ENCODE measurements at places on chromosomes 12 and 14.
A peak's percentile ranks its signal among the peaks of the same experiment; 100 is the strongest.

GRCh38 chr14:65622703-65623102 is 210.2 kb downstream of the FUT8 start:
- peaks cover 18% of the 10 kb centered on the region for H3K36me3 ChIP-seq
- H3K4me1 ChIP-seq: no peaks in the 10 kb centered on the region
- no peak overlapping the region for H3K4me3 ChIP-seq
- DNase-seq: no peak
- no peak overlapping the region for H3K27ac ChIP-seq

GRCh38 chr12:119758722-119759121 is 90.8 kb downstream of the PRKAB1 start:
- no peaks in the 10 kb centered on the region for H3K4me1 ChIP-seq
- H3K36me3 ChIP-seq: peaks cover 2% of the 10 kb centered on the region
- no peak for DNase-seq
- H3K4me3 ChIP-seq: no peak overlapping the region
- H3K27me3 ChIP-seq: no peaks in the 10 kb centered on the region

GRCh38 chr14:99378782-99379214 is 101.9 kb downstream of the SETD3 start:
- H3K36me3 ChIP-seq: no peaks in the 10 kb centered on the region
- no peak overlapping the region for H3K4me3 ChIP-seq
- peaks cover 9% of the 10 kb centered on the region for H3K27me3 ChIP-seq
- H3K27ac ChIP-seq: no peak overlapping the region
- peak; percentile 11 for DNase-seq
- peaks cover 32% of the 10 kb centered on the region for H3K4me1 ChIP-seq

- no peak overlapping the region for H3K27ac ChIP-seq
- H3K4me1 ChIP-seq: no peaks in the 10 kb centered on the region
- peaks cover 15% of the 10 kb centered on the region for H3K36me3 ChIP-seq
- DNase-seq: no peak
Observed at GRCh38 chr12:26918321-26919215, 19.2 kb downstream of the INTS13 start.

- no peaks in the 10 kb centered on the region for H3K36me3 ChIP-seq
- H3K27ac ChIP-seq: no peak overlapping the region
- DNase-seq: no peak
- H3K4me3 ChIP-seq: no peak overlapping the region
- H3K27me3 ChIP-seq: no peaks in the 10 kb centered on the region
Observed at GRCh38 chr12:87444039-87444438, 585.2 kb downstream of the C12orf50 start.
